ENCODE measurements at places on chromosomes 12 and 14. TPM values are rescaled to one million over a fixed set of nuclear protein-coding genes. Genes with fewer than 3 reads are reported as not detected.

DNA sequence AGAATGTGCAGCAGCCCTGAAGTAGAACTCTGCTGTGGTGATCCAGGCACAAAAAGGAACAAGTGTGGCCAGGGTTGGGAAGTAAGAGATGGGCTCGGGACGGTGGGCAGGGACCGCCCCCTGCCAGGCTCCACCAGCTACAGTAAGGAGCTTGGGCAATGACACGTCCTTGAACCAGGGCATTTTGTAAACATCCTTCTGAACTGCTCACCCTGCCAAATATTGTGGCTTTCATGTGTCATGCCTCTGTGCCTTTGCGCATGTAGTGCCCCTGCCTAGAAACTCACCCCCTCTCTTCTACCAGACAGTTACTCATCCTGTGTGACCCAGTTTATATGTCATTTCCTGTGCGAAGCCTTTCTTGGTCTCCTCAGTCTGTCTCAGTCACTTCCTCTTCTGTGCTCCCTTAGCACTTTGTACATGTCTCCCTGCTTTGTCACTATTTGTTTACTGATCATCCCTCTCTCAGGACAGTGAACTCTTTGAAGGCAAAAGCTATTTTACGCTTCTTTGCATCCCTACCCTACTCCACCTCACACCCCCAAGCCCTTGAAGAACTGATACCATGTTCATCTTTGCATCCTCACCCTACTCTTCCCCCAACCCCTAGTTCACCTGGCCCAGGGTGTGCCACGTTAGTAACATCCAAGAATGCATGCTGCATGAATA is 108.9 kb upstream of the PLEKHG7 start:
- DNase-seq: no peak

GRCh38 chr12:75812271-75813018 is 219.1 kb downstream of the PHLDA1 start:
- DNase-seq: no peak

DNA sequence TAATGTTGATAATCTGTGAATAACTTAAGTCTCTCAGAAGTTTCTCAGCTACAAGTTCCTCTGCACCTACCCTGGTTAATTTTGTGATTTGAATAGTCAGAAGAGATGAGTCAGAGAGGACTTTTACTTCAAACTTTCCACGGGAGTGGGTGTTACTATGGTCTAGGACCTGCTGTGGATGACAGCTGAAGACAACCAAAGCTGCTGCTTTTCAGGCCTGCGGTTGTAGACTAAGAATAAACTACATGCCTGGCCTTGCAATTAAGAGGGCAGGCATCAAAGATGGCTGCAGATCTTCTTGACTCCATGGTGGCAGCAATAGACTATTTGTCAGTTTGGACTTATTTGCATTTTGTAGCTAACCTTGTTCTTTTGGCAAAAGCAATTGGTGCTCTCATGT is 227.1 kb upstream of the KRR1 start:
- DNase-seq: no peak

DNA sequence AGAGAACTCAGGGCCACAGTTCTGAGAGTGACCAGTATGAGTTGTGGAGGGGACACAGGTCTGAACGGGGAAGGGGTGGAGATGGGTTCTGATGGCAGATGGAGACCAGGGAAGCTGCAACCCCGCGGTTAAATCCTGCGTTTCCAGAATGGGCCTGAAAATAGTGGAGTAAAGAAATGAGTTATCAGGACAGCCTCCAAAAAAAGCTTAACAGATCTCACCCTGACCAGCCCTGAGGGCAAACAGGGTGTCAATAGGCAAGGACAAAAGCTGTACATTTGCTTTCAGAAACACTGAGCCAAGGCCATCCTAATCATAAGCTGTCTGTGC is 555 bp upstream of the RTN1 start:
- DNase-seq: no peak

- no peak for DNase-seq
Observed at GRCh38 chr12:120094485-120094884, 22.1 kb downstream of the RAB35 start.

DNA sequence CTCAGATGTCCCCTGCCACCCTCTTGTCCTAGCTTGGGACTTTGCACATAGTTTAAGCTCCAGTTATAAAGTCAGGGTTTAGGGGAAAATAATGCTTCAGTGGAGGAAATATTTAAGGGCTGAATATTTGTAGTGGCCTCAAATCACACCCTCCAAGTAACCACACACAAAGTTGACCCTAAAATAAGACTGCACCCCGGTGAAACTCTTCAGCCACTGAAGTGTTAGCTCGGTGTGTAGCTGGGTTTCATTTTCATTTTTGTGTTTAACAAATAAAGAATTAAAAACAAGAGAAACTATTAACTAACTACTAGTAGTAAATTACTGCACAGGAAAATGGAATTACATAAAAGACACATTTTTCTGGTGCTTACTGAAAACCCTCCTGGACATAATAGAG is 14.8 kb upstream of the BCL11B start:
- no peak for DNase-seq

DNA sequence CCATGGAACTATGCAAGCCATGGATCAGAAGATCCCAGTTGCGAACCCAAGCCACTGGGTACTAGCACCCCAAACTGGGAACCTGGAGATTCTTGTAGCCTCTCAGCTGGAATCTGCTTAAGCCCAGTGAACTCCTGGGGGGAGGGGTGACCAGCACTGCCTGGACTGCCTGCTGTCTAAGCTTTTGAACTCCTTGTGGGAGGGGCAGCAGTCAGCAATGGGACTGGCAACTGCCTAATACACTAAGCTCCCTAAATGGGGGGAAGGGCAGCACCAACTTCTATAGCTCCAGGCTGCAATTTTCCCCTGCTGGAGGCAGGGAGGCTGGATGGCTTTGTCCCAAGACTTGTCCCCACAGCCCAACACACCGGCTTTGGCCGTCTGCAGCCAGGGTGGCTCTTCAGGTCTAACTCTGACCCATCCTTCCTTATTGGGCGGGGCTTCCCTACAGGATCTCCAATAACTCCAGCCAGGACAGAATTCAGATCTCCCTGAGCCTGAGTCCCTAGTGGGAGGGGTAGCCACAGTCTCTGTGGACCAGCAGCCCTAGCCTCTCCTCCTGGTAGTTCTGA is 485.1 kb downstream of the SOX5 start:
- no peak for DNase-seq

DNA sequence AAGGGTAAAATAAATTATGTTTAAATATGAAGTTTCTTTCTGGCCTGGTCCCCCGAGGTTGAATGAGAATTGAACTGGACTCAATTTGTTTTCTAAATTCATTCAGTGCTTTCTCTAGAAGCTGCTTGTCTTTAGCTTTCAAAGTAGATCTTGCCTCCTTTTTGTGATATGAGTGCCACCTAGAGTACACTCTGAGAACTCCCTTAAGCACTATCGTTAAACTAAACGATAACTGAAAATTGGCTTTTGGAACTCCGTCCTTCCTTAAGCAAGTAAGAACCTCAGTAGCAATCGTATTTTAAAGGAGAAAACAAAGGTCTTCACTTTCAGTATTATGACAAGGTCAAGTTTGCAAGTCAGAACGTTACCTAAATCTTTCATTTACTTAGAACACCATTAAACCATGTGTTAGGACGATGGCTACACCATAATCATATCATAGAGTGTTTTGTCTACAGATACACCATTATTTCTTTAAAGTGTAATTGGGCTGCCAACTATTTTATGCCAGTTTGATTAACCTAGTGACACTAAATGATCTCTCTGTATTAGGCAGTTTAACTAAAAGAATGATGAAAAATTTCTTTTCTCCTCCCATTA is 364.8 kb downstream of the SNAPC1 start:
- DNase-seq: peak; percentile 45

DNA sequence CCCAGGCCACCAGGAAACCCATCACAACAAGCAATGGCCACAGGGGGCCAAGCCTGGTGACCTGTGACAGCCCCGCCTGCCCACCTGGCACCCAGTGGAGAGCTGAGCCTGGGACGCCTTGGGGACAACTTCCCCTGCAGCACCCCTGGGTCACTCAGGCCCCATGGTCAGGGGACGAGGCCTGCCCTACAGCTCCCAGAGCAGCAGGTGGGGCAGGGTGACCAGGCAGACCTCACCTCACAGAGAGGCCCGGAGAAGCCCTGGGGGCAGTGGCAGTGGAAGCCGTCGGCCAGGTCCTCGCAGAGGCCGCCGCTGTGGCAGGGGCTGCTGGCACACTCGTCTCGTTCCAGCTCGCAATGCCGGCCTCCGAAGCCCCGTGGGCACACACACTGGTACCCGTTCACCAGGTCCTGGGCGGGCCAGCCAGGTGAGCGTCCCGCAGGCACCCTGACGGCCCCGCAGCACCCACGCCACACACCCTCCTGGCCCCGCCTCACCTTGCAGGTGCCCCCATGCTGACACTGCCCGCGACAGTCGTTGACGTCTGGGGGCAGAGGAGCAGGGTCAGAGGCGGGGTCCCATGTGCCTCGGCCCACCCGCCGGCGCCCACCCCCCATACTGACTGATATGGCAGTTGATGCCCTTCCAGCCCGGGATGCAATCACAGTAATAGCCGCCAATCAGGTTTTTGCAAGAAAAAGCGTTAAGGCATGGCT is 18.1 kb downstream of the JAG2 start:
- no peak for DNase-seq

DNA sequence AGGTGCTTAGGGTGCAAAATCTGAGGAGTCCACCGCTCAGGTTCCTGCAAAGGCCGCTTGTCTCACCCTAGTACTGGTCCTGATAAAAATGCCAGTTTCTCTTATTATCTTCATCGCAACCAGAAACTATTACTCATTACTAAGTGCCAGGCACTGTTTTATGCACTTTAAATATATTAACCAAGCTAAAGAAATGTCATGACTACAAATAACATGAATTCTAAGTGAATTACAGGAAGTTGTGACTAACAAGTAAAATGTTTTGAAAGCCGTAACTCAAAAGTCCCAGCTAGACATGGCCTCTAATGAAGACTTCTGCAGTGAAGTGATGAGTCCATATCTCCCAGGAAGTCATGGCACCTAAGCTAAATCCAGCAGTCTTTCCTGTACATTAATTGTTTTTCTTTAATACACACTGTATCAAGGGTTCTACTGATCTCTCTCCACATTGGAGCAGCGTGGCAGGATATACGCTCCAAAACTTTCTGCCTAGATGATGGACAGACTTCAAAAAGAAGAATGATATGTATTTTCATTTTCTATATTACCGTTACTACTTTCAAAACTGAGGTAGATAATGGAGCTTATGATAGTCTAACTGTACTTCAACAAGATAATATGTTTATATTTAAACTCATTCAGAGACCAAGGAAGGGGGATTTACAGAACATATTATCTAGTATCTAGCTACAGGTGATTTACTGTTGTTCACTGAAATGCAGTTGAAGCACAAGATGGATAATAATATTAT is 117.3 kb upstream of the ARID2 start:
- no peak for DNase-seq

- DNase-seq: no peak
Observed at GRCh38 chr12:50611021-50611744, 106.4 kb downstream of the DIP2B start.

DNA sequence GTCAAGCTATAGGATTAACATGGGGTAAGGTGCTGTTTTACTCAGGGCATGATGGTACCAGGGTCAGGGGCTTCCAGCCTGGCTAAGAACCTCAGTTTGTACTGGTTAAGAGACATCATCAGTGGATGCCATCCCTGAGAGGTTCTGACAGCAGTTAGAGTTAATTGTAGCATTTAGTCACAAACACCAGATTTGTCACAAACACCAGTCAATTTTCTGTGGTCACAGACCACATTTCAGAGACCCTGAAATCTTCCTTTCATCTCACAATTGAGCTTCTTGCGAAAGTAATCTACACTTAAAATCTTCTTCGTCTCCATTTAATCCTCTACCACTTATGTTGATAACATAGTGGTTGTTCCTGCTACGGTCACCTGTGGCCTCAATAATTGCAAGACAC is 143.0 kb upstream of the EGLN3 start:
- DNase-seq: no peak

DNA sequence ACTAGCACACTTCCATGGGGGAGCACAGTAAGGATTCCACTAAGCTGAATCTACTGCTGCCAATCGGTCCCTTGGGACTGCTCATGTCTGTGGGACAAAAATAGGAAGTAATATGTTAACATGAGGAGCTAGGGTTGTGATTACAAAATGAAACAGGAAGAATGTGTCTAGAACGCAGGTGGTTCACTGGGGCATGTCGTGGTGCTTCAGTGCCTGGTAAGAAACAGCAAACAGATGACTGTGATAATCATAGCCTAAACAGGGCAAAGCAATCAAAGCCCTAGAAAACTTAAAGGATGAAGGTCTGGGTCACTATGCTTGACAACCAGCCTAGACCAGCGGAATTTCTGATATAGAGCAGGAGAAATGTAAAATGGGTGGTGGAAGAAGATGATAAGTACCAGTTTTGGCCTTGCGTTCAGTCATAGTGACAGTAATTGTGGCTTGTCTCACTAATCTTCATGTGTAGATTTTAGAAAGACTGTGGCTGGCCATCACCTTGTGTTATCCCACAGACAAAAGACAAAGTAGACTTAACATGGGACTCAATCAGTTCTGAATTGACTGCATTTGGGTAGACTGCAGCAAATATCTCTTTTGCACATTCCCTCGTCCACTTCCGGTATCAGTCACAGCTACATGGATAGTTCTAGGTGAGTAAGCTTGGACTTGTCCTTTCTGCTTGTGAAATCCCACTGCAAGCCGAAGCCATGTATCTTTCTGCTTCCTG is 51.4 kb downstream of the WASHC3 start:
- no peak for DNase-seq

- DNase-seq: no peak
Observed at GRCh38 chr14:58832095-58832521, 194.3 kb downstream of the DACT1 start.

- DNase-seq: peak; percentile 29
Observed at GRCh38 chr12:78181544-78182162, 351.0 kb downstream of the NAV3 start.

DNA sequence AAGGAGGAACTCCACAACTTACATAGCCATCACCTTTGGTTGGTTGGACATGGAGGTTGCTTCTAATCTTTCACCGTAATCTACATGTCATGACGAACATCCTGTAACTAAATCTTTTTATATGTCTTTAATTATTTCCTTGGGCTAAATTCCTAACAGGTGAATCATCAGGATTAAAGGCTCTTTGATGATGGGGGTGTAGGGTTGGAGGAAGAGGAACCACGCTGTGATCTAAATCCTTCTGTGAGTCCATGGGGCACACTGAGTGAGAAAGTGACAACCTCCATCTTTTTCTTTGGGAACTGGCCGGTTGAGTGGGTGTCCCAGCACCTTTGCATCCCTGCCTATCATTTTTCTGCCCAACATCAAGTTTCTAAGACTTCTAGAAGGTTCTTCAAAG is 31.1 kb upstream of the MAP1LC3B2 start:
- no peak for DNase-seq

- no peak for DNase-seq
Observed at GRCh38 chr12:98059659-98060343, 455.6 kb upstream of the TMPO start.

The FOXM1 gene
- polyA plus RNA-seq: 16.9 TPM

The TAS2R31 gene
- 0.90 TPM for polyA plus RNA-seq

The SERPINA4 gene
- not detected for polyA plus RNA-seq

The HOXC12 gene
- 0.48 TPM for polyA plus RNA-seq

The DCN gene
- 1,243 TPM for polyA plus RNA-seq

The KCNMB4 gene
- polyA plus RNA-seq: 14.5 TPM
